ENCODE measurements at places on chromosomes 13 and 19.

DNA sequence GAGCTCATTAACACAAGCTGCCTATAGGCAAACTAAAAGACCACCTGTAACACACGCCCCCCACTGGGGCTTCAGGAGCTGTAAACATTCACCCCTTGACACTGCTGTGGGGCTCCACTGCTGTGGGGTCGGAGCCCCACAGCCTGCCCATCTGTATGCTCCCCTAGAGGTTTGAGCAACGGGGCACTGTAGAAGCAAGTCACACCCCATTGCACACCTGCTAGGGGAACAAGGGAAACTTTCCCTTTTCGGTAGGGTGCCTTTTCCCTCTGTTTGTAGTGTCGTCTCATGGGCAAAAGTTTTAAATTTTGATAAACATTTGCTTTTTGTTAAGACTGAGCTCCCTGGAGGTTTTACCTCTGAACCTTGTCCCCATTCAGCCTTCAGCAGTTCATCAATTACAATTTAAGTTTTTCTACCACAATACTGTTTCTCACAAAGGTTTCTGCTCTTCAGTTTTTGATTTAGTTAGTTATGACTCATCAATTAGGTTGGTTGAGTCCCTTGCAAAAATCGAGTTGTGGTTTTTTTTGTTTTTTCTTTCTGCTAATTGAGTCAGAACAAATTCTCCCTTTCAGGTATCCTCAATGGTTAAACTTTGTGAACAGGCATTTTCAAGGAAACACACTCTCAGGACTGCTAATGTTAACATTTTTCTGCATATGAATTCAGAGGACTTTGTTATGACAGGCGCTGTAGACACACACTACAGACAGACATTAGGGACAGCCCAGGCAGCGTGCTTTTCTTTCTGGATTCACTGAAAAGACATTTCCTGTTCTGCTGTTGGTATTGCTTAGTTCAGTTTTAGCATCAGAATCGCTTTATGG, 35.1 kb downstream of the ZNF433 start:
- no peak for DNase-seq

GRCh38 chr19:1521636-1522035, 2.2 kb upstream of the PLK5 start:
- no peak for DNase-seq

DNA sequence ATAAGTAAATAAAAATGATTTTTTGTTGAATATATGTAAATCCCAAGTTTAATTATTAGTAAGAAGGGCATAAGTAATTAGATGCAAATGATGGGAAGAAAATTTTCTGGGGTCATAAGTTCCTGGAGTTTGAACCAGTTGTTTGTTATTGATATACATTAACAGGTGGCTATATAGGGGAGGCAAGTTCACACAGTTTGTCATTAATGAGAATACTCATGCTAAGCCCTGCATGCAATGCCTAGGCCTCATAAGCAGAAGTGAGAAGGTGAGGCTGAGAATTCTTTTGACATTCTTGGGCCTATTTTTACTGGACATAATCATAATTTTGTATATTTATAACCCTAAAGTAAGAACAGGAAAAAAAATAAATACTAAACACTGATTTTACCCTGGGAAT, 1210.7 kb upstream of the PCDH9 start:
- DNase-seq: no peak

- DNase-seq: peak; percentile 30
These were observed 3.5 kb upstream of the SBNO2 start for GRCh38 chr19:1177322-1178114.

GRCh38 chr19:41335467-41335866, 18.3 kb downstream of the TGFB1 start:
- no peak for DNase-seq

DNA sequence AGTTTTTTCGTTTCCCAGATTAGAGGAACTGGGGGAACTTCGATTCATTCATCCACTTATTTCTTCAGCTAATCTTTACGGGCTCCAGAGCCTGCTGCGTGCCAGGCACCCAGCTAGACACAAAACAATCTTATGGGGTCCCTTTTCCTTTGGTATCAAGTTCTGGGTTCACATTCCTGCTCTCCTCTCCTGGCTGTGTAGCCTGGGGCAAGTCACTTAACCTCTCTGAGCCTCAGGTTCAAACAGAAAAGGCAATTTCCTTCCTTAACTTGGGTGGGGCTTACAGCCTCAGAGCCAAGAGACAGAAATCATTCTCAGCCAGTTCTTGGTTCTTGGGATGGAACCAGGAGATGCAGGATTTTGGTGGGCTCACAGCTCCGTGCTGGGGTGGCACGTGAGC, 5.9 kb downstream of the SHD start:
- no peak for DNase-seq

- no peak for DNase-seq
These were observed 1.1 kb downstream of the RYR1 start for GRCh38 chr19:38434549-38435051.

GRCh38 chr13:76884186-76884906, 1.9 kb downstream of the KCTD12 start:
- DNase-seq: no peak

GRCh38 chr13:77215543-77215942, 111.4 kb downstream of the MYCBP2 start:
- DNase-seq: no peak

DNA sequence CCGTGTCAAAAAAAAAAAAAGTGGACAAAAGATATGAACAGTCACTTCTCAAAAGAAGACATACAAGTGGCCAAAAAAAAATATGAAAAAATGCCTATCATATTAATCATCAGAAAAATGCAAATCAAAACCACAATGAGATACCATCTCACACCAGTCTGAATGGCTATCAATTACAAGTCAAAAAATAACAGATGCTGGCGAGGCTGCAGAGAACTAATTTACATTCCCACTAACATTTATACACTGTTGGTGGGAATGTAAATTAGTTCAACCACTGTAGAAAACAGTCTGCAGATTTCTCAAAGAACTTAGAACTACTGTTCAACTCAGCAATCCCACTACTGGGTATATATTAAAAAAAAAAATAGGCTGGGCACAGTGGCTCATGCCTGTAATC, 26.5 kb upstream of the FOXO1 start:
- peak; percentile 11 for DNase-seq

- peak; percentile 43 for DNase-seq
These were observed 441.5 kb downstream of the DIAPH3 start for GRCh38 chr13:59721926-59722910.

DNA sequence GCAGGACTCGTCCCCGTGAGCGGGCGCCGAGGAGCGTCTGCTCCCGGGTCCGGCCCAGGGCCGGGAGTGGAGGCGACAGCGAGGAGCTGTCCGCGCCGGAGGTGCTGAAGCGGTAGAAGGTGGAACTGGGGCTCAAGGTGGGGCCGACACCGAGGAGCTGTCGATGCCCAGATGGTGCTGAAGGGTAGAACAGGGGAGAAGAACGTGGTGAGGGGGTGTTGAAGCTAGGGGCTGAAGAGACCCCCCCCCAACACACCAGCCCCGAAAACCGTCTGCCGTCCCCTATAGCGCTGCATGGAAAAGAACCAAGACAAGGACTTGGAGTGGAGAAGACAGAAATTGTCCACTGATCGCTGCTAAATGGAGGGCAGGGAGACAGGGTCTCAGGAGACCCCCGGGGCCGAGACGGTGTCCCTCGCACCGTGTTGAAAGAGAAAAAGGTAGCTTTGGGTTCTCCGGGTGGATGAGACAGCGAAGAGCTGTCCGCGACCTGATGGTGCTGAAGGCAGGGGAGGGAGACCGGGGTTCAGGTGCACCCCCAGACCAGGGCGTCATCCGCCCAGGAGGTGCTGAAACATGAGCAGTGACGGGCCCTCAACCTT, 7.1 kb upstream of the PDE4C start:
- DNase-seq: peak; percentile 85

DNA sequence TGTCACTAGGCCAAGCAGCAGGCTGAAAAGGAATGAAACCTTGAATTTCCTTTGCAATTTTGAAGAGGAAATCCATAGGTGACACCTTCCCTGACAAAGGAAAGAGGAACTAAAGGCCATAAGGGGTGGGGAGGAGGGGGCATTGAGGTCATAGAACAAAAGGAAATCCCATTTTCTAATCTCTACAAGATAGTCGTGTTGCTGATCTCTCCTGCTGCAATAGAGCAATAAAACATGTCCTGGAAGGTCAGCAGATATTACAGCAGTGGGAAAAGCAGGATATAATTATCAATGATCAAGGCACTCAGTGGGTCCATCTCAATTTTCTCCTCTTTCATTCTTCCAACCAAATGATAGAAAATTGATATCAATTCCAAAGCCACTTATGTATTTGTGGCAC, 20.3 kb upstream of the RAP2A start:
- DNase-seq: no peak

- DNase-seq: peak; percentile 92
These were observed 16.9 kb upstream of the BTBD2 start for GRCh38 chr19:2032296-2032941.

DNA sequence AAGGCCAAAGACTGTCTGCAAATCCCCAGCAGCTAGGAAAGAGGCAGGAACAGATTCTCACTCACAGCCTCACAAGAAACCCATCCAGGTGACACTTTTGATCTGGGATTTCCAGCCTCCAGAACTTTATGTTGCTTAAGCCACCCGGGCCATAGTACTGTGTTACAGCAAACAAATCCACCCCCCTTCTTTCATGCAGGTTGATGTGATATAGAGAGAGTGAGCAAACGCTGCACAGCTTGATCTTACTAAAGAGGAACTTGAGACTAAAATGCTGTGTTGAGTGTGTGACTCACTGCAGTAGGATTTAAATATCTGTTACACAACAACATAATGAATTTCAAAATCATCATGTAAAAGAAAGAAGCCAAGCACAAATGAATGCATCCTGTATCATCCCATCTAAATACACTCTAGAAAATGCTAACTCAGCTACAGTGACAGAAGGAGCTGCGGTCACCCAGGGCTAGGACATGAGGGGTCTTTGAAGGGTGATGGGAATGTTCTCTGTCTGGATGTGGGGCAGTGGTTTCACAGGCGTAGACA, 32.2 kb downstream of the RCBTB2 start:
- DNase-seq: peak; percentile 88

GRCh38 chr19:47509973-47510372, 4.9 kb downstream of the NAPA start:
- DNase-seq: no peak

GRCh38 chr13:91242652-91243051, 104.8 kb upstream of the MIR17HG start:
- DNase-seq: no peak

DNA sequence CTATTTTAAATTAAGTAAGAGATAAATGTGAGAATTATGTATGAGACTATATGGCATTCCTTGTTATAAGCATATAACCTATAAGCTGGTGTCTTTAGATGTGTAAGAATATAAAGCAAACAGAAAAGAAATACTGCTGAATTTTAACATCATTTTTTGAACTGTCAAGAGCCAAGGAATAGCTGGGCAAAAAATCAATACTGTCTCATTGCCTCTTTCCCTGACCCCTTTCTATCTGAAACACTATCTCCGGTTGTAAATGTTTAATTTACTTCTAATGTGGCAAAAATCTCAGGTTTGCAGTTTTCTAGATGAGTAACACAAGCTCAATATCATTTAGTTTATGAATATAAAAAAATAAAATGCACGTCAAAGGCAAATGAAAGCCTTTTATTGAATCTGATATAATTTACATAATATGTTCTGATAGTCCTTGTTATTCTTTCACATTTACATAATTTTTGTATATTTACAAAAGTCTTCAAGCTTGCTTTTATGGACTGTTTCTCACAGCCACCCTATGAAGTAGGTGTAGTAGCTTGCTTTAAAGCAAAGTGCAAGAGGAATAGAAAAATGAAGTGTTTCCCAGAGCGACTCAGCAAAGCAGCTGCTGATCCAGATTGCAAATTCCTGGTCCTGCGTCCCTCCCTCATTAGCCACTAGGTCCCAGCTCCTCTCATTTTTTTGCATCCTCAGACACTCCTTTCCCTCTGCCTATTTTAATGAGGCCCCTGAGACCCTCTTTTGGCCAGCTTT, 188.2 kb upstream of the RFC3 start:
- DNase-seq: no peak

DNA sequence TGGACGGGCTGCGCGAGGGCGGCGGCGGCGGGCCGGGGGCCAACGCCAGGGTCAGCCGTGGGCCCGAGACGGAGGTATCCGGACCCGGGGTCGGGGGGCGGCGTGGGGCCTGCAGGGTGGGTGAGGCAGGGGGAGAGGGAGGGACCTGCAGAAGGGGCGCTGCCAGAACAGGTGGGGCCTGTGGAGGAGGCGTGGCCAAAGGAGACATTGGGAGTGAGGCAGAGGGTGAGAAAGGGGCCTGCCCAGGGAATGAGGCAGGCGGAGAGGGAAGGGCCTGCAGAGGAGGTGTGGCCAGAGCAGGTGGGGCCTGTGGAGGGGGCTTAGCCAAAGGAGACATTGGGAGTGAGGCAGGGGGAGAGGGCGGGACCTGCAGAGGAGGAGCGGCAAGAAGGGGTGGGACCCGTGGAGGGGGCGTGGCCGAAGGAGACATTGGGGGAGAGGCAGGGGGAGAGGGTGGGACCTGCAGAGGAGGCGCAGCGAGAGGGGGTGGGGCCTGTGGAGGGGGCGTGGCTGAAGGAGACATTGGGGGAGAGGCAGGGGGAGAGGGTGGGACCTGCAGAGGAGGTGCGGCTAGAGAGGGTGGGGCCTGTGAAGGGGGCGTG, 4.2 kb downstream of the PRR36 start:
- peak; percentile 88 for DNase-seq

- peak; percentile 81 for DNase-seq
These were observed 304.0 kb downstream of the SPRY2 start for GRCh38 chr13:80036845-80037504.

DNA sequence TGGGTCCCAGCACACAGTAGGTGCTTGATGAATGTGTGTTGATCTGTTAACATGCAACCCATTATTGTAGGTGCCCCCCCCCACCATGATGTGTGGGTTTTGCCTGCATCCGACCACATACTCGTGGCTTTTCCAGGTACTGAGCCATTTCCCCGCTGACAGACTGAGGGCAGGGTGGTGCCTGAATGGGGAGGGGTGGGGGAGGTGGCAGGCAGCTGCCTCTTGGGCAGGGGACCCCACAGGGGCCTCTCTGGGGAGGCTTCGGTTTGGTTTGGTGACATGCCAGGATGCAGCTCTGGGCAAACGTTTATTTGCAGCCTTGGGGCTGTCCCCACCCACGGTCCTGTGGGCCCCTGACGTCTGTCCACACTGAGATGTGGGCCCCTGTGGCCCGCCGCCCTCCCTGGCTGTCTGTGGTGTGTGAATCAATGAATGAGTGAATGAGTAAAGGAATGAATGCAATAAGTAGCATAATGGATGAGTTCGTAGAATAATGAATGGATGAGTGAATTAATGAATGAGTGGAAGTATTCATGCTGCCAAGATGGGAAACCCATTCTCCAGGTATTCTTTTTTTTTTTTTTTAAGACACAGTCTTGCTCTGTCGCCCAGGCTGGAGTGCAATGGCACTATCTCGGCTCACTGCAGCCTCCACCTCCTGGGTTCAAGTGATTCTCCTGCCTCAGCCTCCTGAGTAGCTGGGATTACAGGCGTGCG, 9.0 kb upstream of the JUND start:
- peak; percentile 96 for DNase-seq

GRCh38 chr19:29510701-29511265, 15.0 kb upstream of the VSTM2B start:
- no peak for DNase-seq

GRCh38 chr19:46954993-46955812, 64.4 kb upstream of the NPAS1 start:
- peak; percentile 85 for DNase-seq
